Articular chondrocyte of knee joint (primary cell): ENCODE measurements at places on chromosomes 12 and 14. TPM values are rescaled to one million over a fixed set of nuclear protein-coding genes. Genes with fewer than 3 reads are reported as not detected.

The WSCD2 gene
- 0.54 and 2.7 TPM in 2 replicates for total RNA-seq

The SMOC1 gene
- total RNA-seq: 50.8 and 96.4 TPM in 2 replicates

The C3AR1 gene
- 0.13 and 0.43 TPM in 2 replicates for total RNA-seq

The ADAM21 gene
- 0.32 and 0.52 TPM in 2 replicates for total RNA-seq

The SYCP3 gene
- total RNA-seq: 0.11 and 0.52 TPM in 2 replicates

The HPD gene
- 3.2 and 3.9 TPM in 2 replicates for total RNA-seq

The PPP1R1A gene
- not detected in 2 replicates for total RNA-seq

The PCED1B gene
- total RNA-seq: 0.13 and 0.43 TPM in 2 replicates

The OR6C2 gene
- not detected in 2 replicates for total RNA-seq

The TTC9 gene
- total RNA-seq: 2.6 and 3.5 TPM in 2 replicates

The TMTC1 gene
- 115 and 127 TPM in 2 replicates for total RNA-seq

The STON2 gene
- total RNA-seq: 40.9 and 51.6 TPM in 2 replicates

The RNASE3 gene
- total RNA-seq: not detected in 2 replicates

The KRT6C gene
- total RNA-seq: not detected in 2 replicates

The C12orf50 gene
- total RNA-seq: not detected in 2 replicates

The MFAP5 gene
- total RNA-seq: 6.4 and 12.3 TPM in 2 replicates

The CLEC9A gene
- total RNA-seq: not detected in 2 replicates

The ANKRD33 gene
- total RNA-seq: not detected in 2 replicates

The NOVA1 gene
- 0.52 and 0.65 TPM in 2 replicates for total RNA-seq

The KRT78 gene
- not detected in 2 replicates for total RNA-seq

The KRT2 gene
- total RNA-seq: not detected in 2 replicates

The TMEM119 gene
- 20.0 and 37.8 TPM in 2 replicates for total RNA-seq

The LRRC43 gene
- 1.0 and 3.4 TPM in 2 replicates for total RNA-seq

The COCH gene
- total RNA-seq: 0.11 and 0.13 TPM in 2 replicates

The TRIM9 gene
- total RNA-seq: 2.7 and 3.7 TPM in 2 replicates

The METTL17 gene
- total RNA-seq: 37.6 and 43.8 TPM in 2 replicates

The SIX4 gene
- total RNA-seq: 27.2 and 42.6 TPM in 2 replicates

The BCL2L14 gene
- 0.13 TPM in 1 of 2 replicates, not detected in the other for total RNA-seq

The SOCS2 gene
- total RNA-seq: 26.7 and 42.9 TPM in 2 replicates

The PPFIA2 gene
- 0.11 TPM in 1 of 2 replicates, not detected in the other for total RNA-seq

The NPAS3 gene
- total RNA-seq: 0.43 and 0.78 TPM in 2 replicates

The TBX5 gene
- total RNA-seq: 4.4 and 5.5 TPM in 2 replicates

The NTS gene
- 0.22 TPM in 1 of 2 replicates, not detected in the other for total RNA-seq

The TAS2R42 gene
- not detected in 2 replicates for total RNA-seq

The ALX1 gene
- total RNA-seq: not detected in 2 replicates

The LMNTD1 gene
- 0.52 TPM in 1 of 2 replicates, not detected in the other for total RNA-seq

The TPH2 gene
- not detected in 2 replicates for total RNA-seq

The HCAR1 gene
- total RNA-seq: 0.22 and 0.26 TPM in 2 replicates

The DTX1 gene
- not detected in 2 replicates for total RNA-seq

The MAPK1IP1L gene
- total RNA-seq: 57.0 and 64.9 TPM in 2 replicates

The ASB2 gene
- total RNA-seq: not detected in 2 replicates

The NR4A1 gene
- total RNA-seq: 6.1 and 25.6 TPM in 2 replicates

The SAMD15 gene
- 6.3 and 8.5 TPM in 2 replicates for total RNA-seq

The PIANP gene
- total RNA-seq: 0.11 and 0.13 TPM in 2 replicates

The AVPR1A gene
- 0.13 TPM in 1 of 2 replicates, not detected in the other for total RNA-seq

The LMO3 gene
- total RNA-seq: under 0.01 and 0.39 TPM in 2 replicates

The PTPRR gene
- not detected in 2 replicates for total RNA-seq

The SYNE3 gene
- total RNA-seq: 25.0 and 29.6 TPM in 2 replicates

The PPP1CC gene
- 114 and 128 TPM in 2 replicates for total RNA-seq

The NRXN3 gene
- total RNA-seq: 0.11 TPM in 1 of 2 replicates, not detected in the other

The KRT5 gene
- not detected in 2 replicates for total RNA-seq

The PPP4R4 gene
- 6.6 and 9.4 TPM in 2 replicates for total RNA-seq

The STYK1 gene
- total RNA-seq: 0.11 and 0.13 TPM in 2 replicates

The GPRC5A gene
- total RNA-seq: 28.9 and 33.8 TPM in 2 replicates

The ATN1 gene
- 9.7 and 12.5 TPM in 2 replicates for total RNA-seq

The AGAP2 gene
- 0.11 and 0.39 TPM in 2 replicates for total RNA-seq

The PAX9 gene
- under 0.01 and 0.22 TPM in 2 replicates for total RNA-seq

The FAM186B gene
- 0.39 and 0.54 TPM in 2 replicates for total RNA-seq
